Activated naive CD4-positive, alpha-beta T cell treated with Interleukin-2 at 50 U/mL for 16 hours (primary cell): ENCODE measurements at places on chromosomes 16 and 17.
A peak's percentile ranks its signal among the peaks of the same experiment; 100 is the strongest.

GRCh38 chr16:89909777-89910716 lies 8.6 kb upstream of the MC1R start:
- peak; percentile 72 for DNase-seq

- DNase-seq, result no peak
Observed at GRCh38 chr17:44022246-44022645, 7.5 kb upstream of the TMEM101 start.

- no peak for DNase-seq
Observed at GRCh38 chr17:72142614-72143013, 21.8 kb downstream of the SOX9 start.

- no peak for DNase-seq
Observed at GRCh38 chr17:50679008-50679544, 28.6 kb downstream of the ANKRD40 start.

GRCh38 chr17:73733517-73733916 lies 89.3 kb upstream of the SDK2 start:
- DNase-seq, result no peak

- no peak for DNase-seq
Observed at GRCh38 chr16:65386672-65387071, 264.8 kb upstream of the CDH11 start.
